ENCODE measurements at places on chromosomes 12 and 14.

- no peak for DNase-seq
Measured at GRCh38 chr12:97306147-97306546, 156.5 kb upstream of the RMST start.

- DNase-seq: no peak
Measured at GRCh38 chr14:80560800-80561657, 349.7 kb upstream of the DIO2 start.

GRCh38 chr12:66107451-66107915, 23.1 kb downstream of the LLPH start:
- DNase-seq: peak; percentile 86

DNA sequence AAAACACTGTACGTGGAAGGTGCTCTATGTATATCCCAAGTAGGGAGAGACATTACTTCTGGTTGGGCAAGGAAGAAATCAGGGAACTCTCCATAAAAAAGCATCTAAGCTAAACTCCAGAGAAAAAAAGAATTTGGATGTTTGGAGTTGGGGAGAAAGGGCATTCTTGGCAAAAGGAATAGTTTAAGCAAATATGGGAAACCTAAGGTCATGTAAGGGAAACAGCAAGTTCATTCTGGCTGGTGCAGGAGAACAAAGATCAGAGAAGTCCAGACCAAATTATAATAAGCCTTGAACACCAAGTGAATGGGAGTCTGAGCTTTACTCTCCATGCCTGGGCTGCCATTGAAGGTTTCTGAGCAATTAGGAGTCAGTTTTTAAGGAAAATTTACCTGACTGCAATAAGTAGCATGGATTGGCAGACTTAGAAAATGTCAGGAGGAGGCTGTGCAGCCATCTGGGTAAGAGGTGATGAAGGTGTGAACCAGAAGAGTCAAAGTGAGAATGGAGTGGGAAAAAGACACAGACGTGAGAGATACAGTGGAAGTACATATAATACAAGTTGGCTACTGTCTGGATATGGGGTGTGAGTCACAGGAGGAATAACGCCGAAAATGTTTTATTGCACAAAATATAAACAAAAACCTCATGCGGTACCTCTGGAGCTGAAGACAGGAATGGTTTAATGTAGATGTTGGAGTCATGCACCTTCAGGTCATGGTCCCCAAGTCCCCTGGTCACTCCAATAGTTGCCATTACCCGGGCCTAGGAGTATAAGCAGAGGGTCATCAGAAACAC, 222.6 kb downstream of the MON2 start:
- no peak for DNase-seq

DNA sequence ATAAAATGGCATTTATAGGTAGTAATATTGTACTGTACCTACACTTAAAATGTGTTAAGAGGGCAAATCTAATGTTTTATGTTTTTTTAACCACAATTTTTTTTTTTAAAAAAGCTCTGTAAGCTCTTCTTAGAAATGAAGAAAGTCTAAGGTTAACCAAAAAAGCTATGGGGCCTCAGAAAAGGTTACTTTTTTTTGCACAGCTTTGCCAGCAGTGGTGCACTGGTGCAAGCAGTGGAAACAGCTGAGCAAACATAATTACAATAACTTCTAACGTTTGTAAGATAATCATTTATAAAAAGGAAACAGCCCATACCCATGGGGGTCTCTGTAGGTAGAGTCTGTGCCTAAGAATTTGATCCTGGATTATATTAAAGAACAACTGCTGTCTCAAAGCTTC, 85.1 kb upstream of the NID2 start:
- no peak for DNase-seq

DNA sequence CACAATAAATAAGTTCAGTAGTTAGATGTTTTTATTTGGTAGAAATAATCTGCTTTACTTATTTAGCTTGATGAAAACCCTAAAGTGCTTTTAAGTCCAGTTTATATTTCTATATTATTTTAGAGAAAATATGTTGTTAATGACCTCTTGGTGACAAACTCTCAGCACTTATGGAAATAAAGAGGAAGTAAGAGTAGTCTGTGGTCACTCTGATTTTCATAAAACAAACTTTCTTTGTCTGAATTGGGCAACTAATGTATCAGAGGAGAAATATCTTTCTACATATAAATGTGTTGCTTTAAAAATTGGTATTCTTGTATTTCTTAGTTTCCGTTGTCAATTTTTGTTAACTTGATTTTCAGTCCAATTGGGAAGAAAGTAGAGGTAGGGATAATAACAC, 878.9 kb upstream of the SEL1L start:
- DNase-seq: no peak

- DNase-seq: no peak
Measured at GRCh38 chr14:102187044-102187443, 47.3 kb downstream of the WDR20 start.

DNA sequence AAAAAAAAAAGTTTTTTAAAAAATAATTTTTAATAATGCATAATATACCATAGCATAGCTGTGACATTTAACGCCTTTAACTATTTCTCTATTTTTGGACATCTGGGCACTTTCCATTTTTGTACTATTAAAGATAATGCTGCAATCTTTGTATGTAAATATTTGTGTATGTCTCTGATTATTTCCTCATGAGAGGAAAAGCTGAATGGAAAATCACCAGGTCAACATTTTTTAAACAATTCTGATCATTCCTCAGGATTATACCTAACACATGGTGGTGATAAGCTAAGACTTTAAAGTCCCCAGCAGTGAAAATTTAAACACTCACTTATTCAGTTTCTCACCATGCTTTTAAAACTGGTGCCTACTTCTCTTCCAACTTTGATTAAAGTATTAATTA, 31.3 kb upstream of the NR1H4 start:
- no peak for DNase-seq

DNA sequence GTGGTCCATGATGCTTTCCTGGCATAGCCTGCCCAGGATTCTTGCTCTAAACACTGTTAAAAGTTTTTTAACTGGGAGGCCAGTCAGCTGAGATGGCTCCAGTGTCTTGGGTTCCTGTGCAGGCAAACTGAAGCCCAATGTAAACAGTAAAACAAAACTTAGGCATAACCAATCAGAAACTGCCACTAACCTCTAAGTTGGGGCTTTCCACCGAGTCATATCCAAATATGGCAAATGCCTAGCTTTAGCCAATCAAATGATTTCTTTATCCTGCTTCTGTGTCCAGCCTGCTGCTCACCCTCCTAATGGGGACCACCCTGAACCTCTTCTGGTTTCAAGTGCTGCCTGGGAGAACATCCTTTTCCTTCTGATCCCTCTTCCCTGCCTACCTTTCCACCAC, 277.9 kb downstream of the EMP1 start:
- no peak for DNase-seq

GRCh38 chr12:65278576-65279368, at the start of gene MSRB3:
TSS of gene MSRB3 (plus strand) at chr12:65278683. CDS start at chr12:65308580, 29,897 bp downstream.
- DNase-seq: no peak

DNA sequence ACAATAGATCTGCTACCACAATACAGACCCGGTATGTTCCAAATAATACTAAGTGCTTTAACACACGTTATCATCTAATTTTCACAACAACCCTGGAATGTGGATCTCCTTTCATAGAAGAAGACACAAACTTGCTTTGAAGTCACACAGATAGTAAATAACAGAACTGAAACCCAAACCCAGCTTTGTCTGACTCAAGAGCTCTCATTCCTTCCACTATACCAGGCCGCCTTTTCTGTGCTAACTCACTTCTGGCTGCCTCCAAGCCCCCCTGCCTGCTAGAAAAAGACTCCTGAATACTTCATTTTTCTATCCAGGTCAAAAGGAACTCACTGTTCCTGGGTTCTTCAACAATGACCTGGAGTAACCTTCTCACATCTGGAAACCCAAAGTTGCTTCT, 37.8 kb downstream of the PRPF40B start:
- DNase-seq: no peak

DNA sequence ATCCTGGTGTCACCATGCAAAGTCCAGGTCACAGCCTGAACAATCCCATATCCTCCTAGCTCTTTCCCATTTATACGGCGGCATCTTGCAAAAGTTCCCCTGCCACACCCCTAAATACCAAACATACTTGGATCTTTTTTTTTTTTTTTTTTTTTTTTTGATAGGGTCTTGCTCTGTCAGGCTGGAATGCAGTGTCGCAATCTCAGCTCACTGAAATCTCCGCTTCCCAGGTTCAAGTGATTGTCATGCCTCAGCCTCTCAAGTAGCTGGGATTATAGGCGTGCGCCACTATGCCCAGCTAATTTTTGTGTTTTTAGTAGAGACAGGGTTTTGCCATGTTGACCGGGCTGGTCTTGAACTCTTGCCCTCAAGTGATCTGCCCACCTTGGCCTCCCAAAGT, 451.3 kb downstream of the GLT1D1 start:
- no peak for DNase-seq

- no peak for DNase-seq
Measured at GRCh38 chr12:95972832-95973456, 23.2 kb downstream of the HAL start.

GRCh38 chr12:88644946-88645702, 64.9 kb upstream of the KITLG start:
- DNase-seq: no peak

GRCh38 chr14:74630881-74631690, 19.0 kb upstream of the LTBP2 start:
- no peak for DNase-seq

GRCh38 chr14:99747582-99748330, 45.5 kb upstream of the EML1 start:
- DNase-seq: no peak

DNA sequence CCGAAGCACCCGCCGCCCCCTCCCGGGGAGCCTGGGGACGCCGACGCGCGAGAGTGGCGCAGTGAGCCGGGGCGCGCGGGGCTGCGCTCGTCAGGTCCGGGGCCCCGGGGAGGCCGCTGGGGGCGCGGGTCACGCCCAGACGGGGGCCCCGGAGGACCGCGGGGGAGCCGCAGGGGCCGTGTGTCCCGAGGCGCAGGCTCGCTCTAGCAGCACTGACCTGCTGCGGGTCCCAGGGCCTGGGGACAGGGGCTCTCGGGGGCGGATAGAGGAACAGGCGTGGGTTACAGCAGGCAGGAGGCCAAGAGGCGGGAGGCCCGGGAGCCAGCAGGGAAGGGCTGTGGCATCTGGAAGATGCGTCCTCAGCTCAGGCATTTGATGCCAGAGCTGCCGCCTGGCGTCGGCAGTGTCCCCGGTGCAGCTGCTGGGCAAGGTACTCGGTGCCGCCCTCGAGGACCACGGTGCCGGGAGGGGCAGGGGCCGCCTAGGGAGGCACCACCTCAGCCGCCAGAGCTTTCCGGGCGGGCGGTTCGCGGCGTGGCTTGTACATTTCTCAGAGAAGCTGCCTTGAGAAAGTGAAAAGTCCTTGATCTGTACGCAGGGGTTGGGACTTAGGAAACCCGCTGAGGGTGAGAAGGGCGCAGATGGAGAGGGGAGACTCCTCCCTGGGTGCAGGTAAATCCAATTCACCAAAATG, 1.2 kb downstream of the WNT5B start:
- no peak for DNase-seq

GRCh38 chr12:114335607-114336006, 70.3 kb downstream of the TBX5 start:
- DNase-seq: no peak

DNA sequence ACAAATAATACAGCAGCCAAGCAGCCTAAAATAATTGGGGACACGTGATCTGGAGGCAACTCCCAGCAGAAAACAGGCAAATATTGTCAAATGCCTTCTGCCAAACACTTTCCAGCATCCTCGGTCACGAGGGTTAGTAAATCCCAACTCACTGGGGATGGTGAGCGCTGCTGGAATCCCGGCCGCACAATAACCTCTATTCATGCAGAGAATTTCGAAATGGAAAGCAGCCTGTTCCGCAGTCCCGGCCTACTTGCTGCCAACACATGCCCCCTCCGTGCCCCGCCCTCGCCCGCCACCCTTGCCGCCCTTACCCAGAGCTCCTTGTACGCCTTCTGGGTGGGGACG, 62.2 kb downstream of the RFX4 start:
- peak; percentile 78 for DNase-seq

DNA sequence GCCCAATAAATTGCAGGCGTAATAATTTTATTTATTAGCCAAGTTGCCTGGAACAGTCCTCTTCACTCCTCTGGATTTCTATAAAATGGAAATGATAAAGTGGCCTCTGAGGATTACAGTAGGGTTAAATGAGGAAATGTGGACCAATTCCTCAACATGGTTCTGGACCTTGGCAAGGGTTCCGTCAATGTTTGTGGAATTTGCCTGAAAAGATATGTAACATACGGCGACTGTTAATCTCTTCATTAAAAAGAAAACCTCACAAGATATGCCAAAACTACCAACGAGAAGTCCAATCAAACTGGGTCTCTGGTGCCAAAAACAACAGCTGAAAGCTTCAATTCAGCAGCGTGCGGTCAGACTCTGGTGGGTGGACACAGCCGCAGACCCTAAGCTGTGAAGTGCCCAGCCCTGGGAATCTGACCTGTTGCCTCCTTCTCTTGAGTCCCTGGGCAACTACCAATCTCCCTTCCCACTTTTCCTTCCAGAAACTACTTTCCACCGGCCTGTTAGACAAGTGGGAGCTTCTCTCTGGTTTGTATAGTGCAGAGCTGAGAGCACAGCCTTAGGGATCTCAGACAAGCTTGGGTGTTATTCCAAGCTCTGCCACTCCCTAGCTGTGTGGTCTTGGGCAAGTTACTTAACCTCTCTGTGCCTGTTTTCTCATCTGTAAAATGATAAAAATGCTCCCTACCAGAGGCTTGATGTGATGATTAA, 190.5 kb upstream of the GSC start:
- no peak for DNase-seq

DNA sequence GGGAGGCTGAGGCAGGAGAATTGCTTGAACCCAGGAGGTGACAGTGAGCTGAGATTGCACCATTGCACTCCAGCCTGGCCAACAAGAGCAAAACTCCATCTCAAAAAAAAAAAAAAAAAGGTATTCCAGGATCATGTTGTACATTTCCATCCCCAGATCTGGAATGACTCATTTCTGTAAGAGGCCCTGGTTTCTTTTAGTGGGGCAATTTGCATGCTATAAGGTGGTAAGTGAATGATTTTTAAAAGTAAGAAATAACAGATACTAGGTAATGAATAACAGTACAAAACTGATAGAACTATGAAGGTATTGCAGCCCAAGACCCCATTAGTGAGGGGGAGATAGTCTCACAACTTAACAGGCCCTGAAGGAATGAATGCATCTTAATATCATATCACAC, 17.7 kb upstream of the ADCK1 start:
- no peak for DNase-seq

DNA sequence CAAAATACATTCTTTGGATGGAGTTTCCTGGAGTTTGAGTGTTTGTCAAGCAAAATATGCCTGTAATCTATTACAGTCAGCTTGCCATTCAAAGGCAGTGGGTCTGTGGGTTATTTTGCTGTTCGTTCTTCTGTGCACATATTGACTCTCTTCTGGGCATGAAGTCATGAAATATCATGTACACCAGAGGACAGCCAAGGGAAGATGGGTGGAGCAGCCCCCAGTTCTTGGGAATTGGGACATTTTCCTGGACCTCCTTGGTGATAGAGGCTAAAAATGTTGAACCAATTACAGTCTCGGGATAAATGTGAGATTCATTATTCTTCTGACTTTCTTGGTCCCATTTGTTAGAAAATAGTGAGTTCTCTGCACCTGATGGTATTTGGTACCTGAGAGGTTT, 89.1 kb downstream of the FOXN4 start:
- DNase-seq: no peak
